ENCODE measurements at places on chromosomes 4 and X.
A peak's percentile ranks its signal among the peaks of the same experiment; 100 is the strongest.

GRCh38 chrX:50168241-50168687 is 32.5 kb downstream of the AKAP4 start:
- no peak for DNase-seq

DNA sequence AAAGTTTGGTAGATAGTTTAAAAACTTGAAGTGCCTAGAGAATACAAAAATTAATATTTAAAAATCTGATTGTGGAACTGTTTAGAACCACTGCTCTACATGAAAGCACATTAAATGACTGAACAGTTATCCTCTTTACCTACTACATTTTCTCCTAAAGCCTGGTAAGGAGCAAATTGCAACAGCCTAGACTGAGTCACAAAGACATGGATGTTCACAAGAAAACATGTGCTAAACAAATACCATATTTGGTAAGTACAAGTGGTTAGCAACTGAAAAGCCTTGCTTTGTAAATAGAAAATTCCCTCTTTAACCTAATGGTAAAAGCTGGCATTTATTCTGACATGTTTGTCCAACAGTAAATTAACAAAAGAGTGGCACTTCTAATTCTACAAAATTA is 203.1 kb downstream of the FBXO8 start:
- no peak for DNase-seq

DNA sequence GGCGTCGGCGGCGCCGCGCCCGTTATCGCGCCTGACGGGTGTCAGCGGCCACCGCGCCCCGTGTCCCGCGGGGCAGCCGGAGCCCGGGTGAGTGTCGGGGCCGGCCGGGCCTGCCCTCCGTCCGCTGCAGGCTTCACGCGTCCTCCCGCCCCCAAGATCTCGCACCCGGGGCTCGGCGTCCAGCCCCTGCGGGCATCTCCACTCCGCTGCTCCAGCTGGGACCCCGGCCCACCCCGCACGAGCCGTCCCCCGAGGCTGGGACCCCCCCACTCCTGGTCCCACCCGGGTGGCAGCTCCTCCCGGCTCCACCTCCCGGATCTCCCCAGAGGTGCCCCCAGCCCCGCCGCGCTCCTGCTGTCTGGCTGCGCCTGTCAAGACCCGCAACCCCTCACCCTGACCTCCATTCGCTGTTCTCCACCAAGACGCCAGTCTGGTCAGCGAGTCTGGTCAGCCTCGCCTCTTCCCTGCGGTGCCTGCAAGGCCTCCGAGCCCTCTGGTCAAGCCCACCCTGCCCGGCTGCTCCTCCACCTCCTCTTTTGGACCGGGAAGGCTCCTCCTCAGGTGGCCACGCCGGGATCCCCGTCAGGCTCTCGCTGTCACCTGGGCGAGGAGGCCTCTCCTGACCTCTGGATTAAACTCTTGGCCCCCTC is 66.0 kb upstream of the NKX1-1 start:
- no peak for DNase-seq

GRCh38 chr4:2141762-2142451 is 82.8 kb downstream of the NAT8L start:
- peak; percentile 73 for DNase-seq

GRCh38 chrX:153882086-153882498 is 3.9 kb downstream of the L1CAM start:
- no peak for DNase-seq

GRCh38 chr4:152460488-152460887 is 75.4 kb downstream of the FBXW7 start:
- DNase-seq: no peak

DNA sequence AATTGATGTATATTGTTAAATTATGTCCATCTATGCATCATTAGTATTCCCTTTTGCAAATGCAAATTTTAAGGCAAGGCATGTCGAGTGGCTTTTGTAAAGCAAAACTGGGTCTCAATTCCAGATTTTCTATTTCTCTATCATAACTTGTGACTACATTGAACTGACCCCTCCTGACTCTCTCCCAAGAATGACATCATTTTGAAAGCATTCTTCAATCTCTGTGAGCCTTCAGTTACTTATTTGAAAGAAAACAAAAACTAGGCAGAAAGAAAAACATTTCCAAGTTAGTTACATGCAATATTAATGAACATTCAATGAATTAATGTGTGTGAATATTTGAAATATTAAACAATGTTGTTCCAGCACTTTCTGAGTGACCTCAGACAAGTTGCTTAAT is 314.3 kb upstream of the CLNK start:
- no peak for DNase-seq

DNA sequence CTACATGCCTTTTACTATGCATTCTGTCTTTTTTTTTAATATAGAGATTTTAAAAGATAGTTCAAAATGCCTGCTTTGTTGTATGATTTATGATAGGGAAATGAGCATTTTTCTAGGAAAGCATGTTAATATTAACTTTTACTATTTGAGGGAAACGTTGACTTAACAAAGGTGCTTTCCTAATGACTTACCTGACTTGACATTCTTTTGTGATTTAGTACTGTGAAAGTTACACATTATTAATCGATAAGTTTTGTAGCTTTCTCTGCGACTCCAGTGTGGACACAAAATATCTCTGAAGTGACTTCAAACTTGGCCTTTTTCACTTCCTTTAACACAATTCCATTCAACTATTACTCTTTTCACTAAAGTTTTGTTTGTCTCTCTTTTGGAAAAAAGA is 184.3 kb downstream of the GC start:
- DNase-seq: no peak

GRCh38 chrX:139532834-139533233 is 2.3 kb downstream of the F9 start:
- no peak for DNase-seq

DNA sequence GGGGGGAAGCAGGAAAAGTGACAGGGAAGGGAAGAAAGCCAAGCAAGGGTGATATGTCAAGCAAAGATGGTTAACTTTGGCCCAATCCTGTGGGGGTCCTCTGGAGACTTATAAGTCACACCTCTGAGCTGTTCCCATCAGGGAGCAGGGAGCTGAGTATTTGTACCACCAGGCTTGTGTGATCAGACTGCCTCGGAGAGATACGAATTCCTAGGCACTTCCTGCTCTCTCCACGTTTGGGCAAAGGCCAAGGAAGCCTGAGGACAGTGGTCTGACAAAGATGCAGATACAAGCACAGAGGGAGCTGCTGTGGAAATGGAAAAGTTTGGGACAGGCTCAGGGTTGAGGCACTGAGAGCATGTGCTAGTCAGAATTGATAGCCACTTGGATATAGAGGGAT is 10.4 kb upstream of the PPP3CA start:
- DNase-seq: no peak

GRCh38 chr4:15906020-15906443 is 32.5 kb downstream of the FGFBP1 start:
- DNase-seq: no peak

DNA sequence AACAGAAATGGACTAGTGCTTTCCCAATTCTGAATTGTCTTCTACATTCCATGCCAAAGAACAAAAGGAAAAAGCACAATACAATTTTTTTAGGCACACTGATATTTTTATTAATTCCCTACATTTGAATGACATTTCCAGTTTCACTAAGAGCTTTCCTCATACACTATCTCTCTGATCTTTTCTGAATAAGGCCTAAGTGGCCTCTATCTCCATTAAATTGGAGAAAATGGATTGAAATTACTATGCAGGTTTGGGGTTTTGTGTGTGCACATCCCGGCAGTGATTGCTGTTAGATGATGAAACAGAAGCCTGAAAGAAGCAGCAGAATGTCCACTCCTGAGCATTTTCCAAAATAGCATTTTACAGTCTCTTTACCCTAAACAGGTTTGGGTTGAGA is 104.0 kb downstream of the ATP11C start:
- no peak for DNase-seq

GRCh38 chrX:40146262-40147125 is 48.7 kb upstream of the BCOR start:
- DNase-seq: no peak

GRCh38 chrX:118988911-118989310 is 14.5 kb downstream of the LONRF3 start:
- no peak for DNase-seq

DNA sequence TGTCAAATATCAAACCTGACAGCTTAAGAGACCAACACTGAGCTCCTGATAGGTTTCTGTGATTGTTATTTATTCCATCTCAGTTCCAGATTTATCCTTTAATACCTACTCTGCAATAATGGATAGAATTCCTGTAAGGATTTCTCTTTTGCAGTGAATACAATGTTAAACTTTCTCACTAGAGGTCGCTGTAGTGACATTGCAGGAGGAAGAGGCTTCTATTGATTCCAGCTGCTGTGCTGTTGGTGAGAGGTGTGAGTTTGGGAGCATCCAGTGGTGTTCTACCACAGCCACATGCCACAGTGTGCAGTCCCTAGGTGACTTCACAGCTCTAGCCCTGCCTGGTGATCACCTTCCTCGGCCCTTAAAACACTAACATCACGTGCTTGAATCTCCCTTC is 34.6 kb upstream of the DCAF8L2 start:
- peak; percentile 36 for DNase-seq

- no peak for DNase-seq
Measured at GRCh38 chr4:170033999-170034398, 7.8 kb upstream of the MFAP3L start.

DNA sequence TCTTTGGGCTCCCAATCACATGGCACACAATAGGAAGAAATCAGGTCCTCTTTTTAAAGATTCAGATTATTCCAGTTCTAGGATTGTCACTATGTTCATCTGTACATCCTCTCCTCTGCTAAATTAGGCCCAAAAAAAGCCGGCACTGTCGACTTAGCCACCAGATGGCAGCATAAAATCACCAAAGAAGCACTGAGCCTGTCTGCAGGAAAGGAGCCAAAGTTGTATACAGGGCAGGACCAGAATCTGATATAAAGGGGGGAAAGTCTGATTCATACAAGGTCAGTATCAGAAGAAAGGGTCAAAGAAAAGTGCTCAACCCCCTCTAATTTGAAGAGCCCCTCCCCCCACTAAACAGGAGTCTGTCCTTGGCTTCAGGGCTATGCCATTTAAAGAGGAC is 292.5 kb downstream of the CHIC1 start:
- peak; percentile 85 for DNase-seq

DNA sequence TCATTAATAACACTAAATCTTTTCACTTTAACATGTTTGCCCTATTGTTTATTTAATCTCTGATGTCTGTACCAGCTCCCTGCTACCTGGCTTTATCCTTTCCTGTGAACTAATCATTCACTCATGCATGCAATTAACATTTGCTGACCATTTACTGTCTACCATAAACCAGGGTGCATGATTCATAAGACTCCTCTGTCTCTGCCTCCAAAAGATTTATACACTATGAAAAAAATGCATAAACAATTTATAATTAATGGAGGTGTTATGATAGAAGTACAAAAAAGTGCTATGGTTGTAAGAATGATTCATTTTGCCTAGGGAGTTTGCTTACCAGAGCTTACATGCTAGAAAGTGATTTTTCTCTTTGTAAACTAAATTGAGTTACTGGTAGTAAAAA is 24.5 kb upstream of the CPEB2 start:
- DNase-seq: no peak

DNA sequence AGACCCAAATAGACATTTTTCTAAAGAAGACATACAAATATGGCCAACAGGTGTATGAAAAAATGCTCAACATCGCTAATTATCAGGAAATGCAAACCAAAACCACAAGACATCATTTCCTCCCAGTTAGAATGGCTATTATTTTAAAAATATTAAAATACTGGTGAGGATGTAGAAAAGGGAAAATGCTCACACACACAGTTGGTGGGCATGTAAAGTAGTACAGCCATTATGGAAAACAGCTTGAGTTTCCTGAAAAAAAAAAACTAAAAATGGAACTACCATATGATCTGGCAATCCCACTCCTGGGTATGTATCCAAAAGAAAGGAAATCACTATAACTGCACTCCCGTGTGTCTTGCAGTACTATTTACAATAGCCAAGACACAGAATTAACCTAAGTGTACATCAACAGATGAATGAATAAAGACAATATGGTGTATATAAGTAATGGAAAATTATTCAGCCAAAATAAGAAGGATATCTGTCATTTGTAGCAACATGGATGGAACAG is 128.9 kb upstream of the DKK2 start:
- DNase-seq: no peak

- no peak for DNase-seq
Measured at GRCh38 chr4:72977936-72978485, 91.5 kb downstream of the COX18 start.

Measured in midbrain (tissue), 1 donor.